ENCODE measurements at places on chromosomes 16 and 17.

DNA sequence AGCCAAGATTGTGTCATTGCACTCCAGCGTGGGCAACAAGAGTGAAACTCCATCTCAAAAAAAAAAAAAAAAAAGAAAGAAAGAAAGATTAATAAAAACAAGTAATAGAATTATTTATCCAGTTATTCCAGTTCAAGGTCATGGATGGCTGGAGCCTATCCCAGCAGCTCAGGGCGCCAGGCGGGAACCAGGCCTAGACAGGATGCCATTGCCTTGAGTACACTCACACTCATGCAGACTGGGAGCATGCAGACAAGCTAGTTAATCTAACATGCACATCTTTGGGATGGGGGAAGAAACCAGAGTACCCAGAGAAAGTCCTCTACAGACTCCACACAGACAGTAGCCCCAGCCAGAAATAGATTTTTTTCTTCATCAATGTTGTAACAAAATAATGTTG, 17.9 kb downstream of the PDP2 start:
- no peak for DNase-seq

DNA sequence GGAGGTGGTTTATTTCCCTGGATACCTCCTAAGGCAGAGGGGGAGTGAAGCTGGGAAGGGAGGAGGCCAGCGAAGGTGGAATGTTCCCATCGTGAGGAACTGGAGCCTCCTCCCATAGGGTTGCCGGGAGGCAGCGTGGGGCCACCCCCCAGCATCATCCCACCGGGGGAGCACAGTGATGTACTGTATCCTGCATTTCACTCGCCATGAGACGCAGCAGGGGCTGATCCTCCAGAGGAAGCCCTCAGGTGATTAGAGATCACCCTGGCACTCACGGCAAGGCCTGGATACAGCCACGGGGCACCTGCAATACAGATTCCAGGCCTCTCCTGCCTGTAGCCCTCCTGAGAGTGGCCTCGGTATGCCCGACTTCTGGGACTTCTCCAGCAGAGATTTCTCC, 25.5 kb upstream of the BEAN1 start:
- no peak for DNase-seq

- no peak for DNase-seq
Measured at GRCh38 chr17:68310152-68310551, 18.9 kb downstream of the ARSG start.

DNA sequence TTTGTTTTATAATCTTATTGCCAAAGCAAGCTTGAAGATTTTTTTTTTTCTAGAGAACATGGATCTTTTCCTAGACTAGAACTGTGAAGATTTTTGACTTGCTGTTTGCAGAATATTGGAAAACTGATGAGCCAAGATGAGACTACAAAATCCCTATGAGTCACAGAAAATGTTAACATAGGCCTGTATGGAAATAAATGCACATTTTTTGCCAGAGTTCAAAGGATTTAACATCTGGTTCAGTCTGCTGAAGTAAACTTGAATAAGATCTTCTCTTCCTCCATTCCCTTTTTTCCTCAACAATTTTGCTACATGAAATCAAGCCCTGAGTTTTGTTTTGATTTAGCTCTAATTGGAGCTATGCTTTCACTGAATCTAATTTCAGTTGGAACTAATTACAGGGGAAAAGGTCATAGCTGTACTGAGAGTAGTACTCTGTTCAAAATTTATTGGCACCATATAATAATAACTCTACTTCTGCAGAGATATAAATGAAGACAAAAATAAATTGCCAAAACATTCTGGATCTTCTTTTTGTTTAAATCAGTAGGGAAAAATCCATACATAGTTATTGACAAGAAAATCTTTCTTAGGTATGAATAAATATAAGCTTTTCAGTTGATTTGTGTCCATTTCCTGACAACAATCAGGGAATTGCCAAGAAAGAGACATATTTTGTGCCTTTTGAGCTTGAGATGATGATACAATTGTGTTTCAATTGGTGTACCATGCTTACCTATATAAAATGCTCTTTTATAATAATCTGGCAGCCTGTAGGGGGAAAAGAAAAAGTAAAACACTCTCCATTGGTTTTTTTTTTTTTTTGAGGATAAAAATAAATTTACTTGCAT, 387.5 kb upstream of the GOT2 start:
- no peak for DNase-seq

DNA sequence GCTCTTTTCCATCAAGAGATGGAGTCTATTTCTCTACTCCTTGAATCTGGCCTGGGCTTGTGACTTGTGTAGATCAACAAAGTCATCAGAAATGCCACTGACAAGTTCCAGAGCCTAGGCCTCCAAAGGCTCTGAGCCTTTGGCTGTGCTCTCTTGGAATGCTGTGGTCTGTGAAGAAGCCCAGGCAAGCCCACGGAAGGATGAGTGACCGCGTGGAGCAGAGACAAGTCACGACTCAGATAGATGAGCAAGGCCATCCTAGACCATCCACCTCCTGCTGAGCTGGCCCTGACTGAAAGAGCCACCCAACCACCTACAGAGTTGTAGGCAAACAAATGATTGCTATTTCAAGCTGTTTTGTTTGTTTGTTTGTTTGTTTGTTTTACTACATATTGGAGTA, 11.6 kb upstream of the ICAM2 start:
- no peak for DNase-seq

DNA sequence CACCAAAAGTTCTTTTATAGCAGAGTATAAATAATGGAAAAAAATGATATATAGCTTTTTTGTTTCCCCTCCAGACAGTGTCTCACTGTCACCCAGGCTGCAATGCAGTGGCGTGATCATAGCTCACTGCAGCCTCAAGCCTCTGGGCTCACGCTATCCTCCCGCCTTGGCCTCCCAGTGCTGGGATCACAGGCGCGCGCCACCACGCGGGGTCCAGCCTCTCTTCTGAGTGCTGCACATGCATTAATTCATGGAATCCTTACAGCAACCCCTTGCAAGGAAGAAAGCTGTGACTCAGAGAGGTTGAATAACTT, 18.0 kb upstream of the ZNF629 start:
- no peak for DNase-seq

DNA sequence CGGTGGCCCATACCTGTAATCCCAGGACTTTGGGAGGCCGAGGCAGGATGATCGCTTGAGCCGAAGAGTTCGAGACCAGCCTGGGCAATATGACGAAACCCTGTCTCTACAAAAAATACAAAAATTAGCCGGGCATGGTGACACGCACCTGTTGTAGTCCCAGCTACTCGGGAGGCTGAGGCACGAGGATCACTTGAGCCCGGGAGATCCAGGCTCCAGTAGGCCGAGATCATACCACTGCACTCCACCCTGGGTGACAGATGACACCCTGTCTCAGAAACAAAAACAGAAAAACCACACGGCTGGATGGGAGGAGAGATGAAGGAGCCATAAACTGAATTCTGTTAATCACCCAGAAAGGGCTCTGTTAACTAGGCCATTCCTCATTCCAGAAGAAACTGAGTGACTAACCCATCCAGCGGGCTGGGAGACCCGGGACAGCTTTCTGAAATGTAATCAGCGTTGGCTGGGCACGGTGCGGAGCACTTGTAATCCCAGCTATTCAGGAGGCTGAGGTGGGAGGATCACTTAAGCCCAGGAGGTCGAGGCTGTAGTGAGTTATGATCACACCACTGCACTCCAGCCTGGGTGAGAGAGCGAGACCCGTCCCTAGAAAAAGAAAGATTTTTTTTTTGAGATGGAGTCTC, 641 bp upstream of the NT5C3B start:
- DNase-seq: no peak

- DNase-seq: no peak
Measured at GRCh38 chr16:68732741-68733399, 4.2 kb upstream of the CDH1 start.

DNA sequence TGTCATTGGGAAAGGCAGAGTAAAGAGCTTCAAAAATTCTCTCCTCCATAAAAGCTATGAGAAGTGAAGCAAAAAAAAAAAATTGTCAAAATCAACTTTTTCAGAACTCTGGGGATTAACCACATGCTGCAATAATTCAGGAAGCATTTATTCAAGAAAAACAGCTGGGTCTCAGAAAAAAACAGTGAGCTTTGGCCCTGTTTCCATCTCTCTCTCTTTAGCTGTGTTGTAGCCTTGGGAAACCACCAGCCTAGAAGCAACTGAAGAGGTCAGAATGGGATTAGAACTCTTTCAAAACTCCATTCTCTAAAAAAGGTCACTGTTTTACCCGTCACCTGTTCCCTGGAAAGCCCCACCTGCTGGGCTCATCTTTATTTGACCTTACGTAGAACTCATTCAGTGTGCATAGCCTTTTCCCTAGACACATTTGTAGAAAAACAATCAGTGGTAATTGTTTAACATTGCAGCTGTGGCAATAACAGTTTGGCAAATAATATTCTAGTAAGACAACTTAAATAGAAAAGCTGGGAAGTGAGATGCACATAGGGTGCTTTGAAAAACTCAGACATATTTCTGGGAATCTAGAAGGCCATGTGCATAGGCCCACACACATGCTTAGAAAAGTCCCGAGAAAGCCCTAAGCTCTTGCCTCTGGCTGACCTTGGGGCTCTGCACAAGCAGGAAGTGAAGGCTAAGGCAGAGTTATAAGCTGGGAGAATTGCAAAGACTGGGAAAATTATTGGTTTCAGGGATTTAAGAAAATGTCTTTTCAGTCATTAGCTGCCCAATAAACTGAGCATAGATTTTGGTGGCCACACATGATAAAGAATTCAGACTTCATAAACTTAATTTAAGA, 18.0 kb downstream of the SLC5A11 start:
- no peak for DNase-seq

GRCh38 chr17:36461330-36462110, 25.0 kb upstream of the ZNHIT3 start:
- DNase-seq: no peak

DNA sequence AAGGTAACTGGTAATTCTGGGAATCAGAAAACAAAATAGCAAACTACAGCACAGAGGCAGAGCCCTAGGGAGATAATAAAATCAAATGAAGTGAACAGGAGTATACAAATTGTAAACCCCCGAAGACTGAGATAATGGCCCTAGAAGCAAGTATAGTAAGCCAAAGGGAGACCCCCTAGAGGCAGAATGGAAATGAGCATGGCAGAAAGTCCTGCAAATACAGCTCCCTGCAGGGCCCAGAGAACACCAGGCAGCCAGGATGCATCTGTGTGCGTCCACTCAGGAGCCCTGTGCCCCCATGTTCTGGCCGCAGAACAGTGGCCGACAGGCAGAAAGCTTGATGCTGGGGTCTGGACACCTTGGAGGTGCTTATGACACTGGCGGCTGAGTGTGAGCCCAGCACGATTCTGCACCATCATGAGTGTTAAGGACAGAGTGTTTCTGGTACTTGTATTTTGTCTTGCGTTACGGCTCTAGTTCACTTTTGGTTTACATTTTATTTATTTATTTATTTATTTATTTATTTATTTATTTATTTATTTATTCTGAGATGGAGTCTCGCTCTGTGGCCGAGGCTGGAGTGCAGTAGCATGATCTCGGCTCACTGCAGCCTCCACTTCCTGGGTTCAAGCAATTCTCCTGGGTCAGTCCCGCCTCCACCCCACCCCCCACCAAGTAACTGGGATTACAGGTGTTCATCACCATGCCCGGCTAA, 48.7 kb downstream of the RGS9 start:
- no peak for DNase-seq

DNA sequence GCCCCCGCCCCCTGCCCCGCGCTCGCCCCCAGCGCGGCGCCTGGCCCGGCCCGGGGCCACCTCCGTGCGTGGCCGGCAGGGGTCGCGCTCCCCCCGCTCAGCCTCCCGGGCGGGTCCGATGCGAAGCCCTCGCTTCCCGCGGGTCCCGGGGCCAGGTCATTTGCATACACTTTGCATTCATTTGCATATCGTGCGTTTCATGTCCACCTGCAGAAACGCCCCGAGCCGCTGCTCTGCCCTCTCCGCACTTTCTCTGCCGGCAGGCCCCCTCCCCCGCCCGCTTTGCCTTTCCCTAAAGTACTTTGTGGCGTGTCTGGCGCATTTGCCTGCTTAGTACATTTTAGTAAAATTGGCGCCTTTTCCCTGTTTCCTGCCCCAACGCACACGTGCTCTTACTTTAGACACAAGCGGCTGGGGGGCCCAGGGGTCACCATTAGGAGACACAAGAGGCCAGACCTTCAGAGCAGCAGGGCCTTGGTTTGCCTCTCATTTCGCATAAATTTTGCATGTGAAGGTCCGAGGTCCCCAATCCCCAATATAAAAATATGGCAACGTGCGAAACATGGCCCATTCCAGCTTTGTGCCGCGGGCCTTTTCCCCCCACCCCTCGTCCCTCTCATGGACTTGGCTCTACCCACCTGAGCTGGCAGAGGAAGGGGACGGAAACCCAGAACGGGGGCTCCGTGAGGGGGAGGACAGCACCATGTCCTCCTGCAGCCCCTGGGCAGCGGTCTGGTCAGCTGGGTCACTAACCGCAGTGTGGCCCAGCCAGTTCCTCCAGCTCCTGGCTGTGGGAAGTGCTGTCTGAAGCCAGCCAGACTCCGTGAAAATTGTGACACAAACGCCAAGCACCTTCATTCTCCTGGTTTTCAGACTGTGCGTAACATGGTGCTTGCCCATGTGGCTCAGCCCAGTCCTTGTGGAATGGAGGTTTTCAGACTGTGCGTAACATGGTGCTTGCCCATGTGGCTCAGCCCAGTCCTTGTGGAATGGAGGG, 34.8 kb downstream of the CBFA2T3 start:
- no peak for DNase-seq

Data from fibroblast of skin of left quadriceps (primary cell).